ENCODE measurements at places on chromosomes 7 and 10.
A peak's percentile ranks its signal among the peaks of the same experiment; 100 is the strongest.

- no peak for DNase-seq
Measured at GRCh38 chr7:102456327-102456726, 8.3 kb downstream of the ALKBH4 start.

GRCh38 chr10:76125900-76126299 lies 694.5 kb downstream of the LRMDA start:
- DNase-seq, result no peak

GRCh38 chr10:125231116-125231812 lies 70.9 kb upstream of the CTBP2 start:
- no peak for DNase-seq

DNA sequence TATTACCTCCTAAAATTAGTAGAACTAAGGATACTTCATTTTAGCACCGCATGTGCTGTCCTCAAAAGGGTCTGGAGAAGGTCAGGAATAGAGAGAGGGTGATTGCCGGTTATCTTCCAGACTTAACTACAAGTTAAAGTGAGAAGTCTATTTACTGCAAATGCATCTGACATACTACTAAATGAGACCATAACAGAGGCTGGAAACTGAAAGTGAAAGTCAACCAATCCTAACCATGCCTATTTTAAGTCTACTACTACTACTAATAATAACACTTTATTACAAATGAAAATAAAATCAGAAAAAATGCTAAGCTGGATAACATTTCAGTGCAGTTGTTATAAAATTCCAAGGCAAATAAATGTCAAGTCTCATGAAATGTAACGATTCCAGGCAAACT lies 244.7 kb downstream of the KIF20B start:
- no peak for DNase-seq

GRCh38 chr7:135597926-135598305 lies 40.2 kb downstream of the NUP205 start:
- DNase-seq, result no peak

- peak; percentile 77 for DNase-seq
Measured at GRCh38 chr10:52779541-52780390, 7.2 kb upstream of the MBL2 start.

DNA sequence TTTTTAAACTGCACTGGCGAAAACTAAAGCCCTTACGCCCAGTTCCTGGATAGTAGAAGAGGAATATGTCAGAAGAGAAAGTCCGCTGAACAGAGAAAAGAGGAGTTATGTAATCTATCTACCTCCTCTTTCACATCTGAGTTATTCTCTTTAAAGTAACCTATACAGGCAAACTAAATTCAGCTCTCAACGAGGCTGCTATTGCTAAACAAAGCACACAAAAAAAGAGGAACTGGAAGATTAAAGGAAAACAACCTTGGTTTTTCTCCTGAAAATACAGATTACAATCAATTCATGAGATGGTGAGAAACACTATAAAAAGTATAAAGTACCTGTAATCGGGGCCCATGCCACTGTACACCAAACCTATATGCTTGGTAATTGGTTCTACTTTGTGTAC lies 5.8 kb downstream of the PSMA2 start:
- DNase-seq, result no peak

DNA sequence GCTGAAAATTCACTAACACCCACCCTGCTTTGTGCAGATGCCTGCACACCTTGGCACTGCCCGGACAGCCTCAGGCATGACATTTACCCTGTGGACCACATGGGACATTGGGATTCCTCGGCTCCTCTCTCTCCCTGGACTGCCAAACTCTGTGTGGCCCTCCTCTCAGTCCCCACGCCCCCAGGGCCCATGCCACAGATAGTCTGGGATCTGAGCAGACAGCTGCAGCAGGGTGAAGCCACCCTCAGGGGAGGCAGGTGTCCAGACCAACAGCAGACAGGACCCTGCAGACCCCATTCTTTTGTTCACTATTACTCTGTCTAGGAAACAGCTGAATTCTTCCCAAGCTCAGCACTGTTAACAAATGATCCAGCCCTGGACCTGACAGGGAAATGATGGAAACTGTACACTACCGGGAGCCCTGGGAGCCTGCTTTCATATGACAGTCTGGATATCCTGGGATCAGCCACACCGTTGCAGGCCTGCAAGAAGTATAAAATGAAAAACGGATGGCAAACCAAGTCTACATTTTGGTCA lies 83.4 kb downstream of the VOPP1 start:
- DNase-seq, result no peak

DNA sequence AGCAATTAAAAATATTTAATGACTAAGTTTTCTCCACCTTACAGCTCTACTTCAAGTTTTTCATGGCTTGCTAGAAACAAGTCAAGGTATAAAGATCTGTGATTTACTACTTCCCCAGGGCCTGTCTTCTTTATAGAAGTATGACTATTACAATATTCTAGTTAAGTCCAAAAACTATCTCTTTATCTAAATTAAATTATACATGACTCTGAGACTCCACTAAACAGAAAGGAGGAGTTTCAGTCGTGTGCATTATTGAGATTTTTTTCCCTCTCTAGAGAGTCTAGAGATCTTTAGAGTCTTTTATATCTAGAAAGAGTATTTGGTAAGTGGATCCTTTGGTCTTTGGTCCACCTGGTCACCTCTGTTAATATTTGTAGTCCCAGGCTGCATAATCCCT lies 100.7 kb downstream of the SEMA3E start:
- DNase-seq, result no peak

DNA sequence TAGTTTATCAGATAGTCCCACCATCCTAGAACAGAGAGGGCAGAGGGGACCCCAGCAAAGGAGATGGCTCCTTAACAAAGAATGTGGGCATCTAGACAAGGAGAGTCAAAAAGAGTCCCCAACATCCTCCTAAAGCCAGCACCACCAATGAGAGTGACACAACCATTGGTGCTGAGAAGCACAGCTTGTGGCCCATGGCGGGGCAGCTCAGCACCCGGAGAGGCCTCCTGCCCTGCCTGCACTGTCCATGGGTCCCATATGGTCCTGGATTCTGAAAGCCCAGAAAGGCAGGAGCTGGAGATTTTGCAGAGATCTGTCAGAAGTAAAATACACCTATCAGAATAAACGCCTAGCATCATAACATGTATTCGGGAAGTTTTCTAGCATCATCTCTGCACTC lies 311.8 kb upstream of the ZNF32 start:
- no peak for DNase-seq

DNA sequence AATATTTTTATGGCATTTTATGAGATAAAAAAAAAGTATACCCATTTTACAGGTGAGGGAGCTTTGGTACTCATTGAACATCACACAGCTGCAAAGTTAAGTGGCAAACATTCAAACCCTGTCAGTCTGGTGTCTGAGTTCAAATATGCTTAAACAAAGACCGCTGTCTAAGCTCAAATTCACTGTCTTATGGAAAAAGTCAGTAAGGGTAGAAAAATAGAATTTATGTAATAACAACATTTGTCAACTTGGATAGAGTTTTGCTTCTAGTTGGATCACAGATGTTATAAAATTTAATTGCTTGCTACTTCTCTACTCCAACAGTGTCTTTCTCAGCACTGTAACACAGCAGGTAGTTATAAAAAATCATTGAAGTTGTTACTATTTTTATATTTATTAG lies 161.7 kb upstream of the CSTF2T start:
- no peak for DNase-seq

GRCh38 chr7:89123871-89124270 lies 328.3 kb upstream of the TEX47 start:
- no peak for DNase-seq

GRCh38 chr10:128137877-128138276 lies 11.7 kb upstream of the MKI67 start:
- no peak for DNase-seq

GRCh38 chr10:97023401-97024167 lies 162.2 kb downstream of the SLIT1 start:
- DNase-seq, result no peak

- no peak for DNase-seq
Measured at GRCh38 chr7:35260246-35260645, 6.3 kb upstream of the TBX20 start.

DNA sequence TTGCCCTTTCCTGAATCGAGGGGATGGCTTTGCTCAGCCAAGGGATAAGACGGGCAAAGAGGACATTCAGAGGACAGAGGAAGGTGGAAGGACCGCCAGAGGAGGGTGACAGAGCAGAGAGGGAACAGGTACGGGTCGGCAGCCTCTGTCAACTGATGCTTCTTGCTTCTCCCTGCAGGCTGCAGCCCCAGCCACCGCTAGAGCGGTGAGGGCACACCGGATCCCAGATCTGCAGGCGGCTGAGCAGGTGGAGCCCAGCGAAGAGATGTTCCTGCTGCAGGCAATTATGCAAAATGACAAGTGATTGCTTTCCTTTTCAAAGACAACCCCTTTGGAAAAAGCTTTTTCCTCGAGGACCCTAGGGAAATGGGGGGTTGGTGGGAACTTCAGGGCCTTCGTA lies 181.9 kb upstream of the ANKRD30A start:
- no peak for DNase-seq

- no peak for DNase-seq
Measured at GRCh38 chr10:69145864-69146263, 21.9 kb downstream of the VPS26A start.

GRCh38 chr10:131755200-131755599 lies 145.6 kb upstream of the PPP2R2D start:
- no peak for DNase-seq

GRCh38 chr10:45144326-45145070 lies 143.8 kb downstream of the ZNF22 start:
- no peak for DNase-seq

GRCh38 chr7:36472141-36472729 lies 82.6 kb downstream of the ANLN start:
- DNase-seq, result no peak

DNA sequence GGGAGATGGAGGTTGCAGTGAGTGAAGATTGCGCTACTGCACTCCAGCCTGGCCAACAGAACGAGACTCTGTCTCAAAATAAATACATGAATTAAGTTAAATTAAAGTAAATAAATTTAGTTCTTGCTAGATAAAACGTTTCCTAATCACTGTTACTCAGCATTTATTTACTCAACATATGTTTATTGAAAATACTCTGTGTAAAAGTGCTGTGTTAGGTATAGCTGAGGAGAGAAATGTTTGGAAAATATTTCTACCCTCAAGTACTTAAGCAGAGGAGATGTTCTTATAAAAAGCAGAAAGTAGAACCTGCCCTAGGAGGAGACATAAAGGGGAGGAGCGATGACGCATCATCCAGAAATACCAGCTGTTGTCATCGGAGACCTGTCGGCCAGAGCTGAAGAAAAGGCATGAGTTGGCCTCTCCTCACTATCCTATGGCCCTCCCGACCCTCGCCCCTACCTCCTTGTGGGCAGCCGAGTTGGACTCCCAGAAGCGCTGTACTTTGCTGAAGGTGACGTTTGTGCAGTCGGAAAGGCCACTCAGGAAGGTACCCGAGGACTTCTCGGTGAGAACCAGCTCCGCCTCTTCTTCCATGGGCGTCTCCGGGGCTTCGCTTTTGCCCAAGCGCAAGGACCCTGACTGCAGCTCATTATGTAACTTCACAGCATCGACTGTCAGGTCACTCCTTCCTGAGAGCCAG lies 1.1 kb downstream of the RRP12 start:
- DNase-seq, result no peak

Measured in sciatic nerve (tissue), 2 donors.